ENCODE measurements at places on chromosomes 12 and 14. TPM values are rescaled to one million over a fixed set of nuclear protein-coding genes. Genes with fewer than 3 reads are reported as not detected.

- no peak overlapping the region for H3K4me3 ChIP-seq
- peaks cover 3% of the 10 kb centered on the region for H3K4me1 ChIP-seq
- no peaks in the 10 kb centered on the region for H3K27me3 ChIP-seq
- H3K27ac ChIP-seq = no peak overlapping the region
- no peaks in the 10 kb centered on the region for H3K36me3 ChIP-seq
These were observed 420.7 kb downstream of the DAD1 start for GRCh38 chr14:22168092-22168955.

DNA sequence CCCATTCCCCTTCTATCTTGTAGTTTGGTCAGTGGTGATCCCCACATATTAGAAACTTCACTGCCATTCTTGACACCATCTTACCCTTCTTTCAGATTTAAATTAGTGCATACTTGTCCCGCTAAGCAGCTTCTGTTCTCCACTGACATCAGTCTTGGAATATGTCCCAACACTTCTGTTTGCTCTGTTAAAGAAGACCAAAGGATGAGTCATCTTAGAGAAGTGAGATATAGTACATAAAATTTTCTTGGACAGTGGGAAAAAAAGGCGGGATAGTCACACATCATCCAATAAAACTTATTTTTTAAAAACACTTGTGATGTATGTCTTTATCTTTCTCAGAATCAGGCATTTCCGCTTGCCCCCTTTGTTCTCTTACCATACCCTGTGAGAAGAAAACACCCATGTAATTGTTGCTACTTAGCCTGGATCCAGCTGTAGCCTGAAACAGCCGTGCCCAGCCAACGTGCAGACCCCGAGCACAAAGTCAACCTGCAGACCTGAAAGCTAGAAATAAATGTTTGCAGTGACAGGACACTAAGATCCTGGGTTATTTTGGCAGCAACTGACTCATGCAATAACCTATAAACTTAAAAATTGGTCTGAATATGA lies 100.1 kb upstream of the PDE3A start:
- H3K27ac ChIP-seq = no peak overlapping the region
- no peaks in the 10 kb centered on the region for H3K36me3 ChIP-seq
- no peaks in the 10 kb centered on the region for H3K27me3 ChIP-seq
- DNase-seq = no peak

LRP1-AS gene
- not detected for total RNA-seq

DNA sequence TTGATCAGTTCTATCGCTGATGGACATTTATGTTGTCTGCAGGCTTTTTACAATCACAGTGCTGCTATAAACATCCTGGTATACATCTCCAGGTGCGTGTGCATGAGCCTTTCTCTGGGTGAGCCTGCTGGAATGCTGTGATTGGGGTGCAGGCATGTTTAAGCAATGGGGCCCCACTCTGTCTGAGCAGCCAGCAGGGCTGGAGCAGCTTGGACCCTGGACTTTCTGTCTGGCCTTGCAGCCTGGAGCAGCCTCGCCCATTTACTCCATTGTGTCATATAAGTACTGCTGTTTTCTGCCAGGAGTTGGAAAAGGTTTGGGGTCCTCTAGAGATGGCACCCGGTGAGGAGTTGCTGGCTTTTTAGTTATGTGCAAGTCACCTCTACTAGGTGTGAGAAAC lies 199.0 kb downstream of the KIF26A start:
- H3K27ac ChIP-seq = no peak overlapping the region
- DNase-seq = no peak
- peaks cover 3% of the 10 kb centered on the region for H3K4me1 ChIP-seq
- peaks cover 6% of the 10 kb centered on the region for H3K36me3 ChIP-seq
- H3K4me3 ChIP-seq = no peak overlapping the region

GRCh38 chr14:23356662-23357061 lies 4.0 kb upstream of the SLC22A17 start:
- peak; percentile 13 for DNase-seq
- H3K27me3 ChIP-seq = no peaks in the 10 kb centered on the region
- H3K4me3 ChIP-seq = no peak overlapping the region
- no peak overlapping the region for H3K27ac ChIP-seq

HOXC10 gene
- not detected for total RNA-seq

CBLN3 gene
- total RNA-seq = 0.39 TPM

DNA sequence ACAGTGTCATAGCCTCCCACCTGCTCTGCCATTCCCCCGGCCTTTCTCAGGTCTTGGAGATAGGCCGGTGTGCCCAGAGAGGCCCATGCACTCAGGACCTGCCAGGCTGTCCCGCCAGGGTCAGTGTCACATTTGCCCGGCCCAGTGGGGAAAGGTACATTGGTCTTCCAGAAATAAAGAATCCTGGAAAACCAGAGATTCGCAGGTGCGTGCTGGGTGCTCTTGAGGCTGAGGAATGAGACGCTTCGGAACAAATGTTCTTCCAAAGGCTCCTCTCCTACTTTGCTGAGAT lies 205.8 kb upstream of the RTL1 start:
- no peak overlapping the region for H3K4me3 ChIP-seq
- H3K36me3 ChIP-seq = no peaks in the 10 kb centered on the region
- no peaks in the 10 kb centered on the region for H3K4me1 ChIP-seq
- no peak overlapping the region for H3K27ac ChIP-seq
- DNase-seq = no peak

DNA sequence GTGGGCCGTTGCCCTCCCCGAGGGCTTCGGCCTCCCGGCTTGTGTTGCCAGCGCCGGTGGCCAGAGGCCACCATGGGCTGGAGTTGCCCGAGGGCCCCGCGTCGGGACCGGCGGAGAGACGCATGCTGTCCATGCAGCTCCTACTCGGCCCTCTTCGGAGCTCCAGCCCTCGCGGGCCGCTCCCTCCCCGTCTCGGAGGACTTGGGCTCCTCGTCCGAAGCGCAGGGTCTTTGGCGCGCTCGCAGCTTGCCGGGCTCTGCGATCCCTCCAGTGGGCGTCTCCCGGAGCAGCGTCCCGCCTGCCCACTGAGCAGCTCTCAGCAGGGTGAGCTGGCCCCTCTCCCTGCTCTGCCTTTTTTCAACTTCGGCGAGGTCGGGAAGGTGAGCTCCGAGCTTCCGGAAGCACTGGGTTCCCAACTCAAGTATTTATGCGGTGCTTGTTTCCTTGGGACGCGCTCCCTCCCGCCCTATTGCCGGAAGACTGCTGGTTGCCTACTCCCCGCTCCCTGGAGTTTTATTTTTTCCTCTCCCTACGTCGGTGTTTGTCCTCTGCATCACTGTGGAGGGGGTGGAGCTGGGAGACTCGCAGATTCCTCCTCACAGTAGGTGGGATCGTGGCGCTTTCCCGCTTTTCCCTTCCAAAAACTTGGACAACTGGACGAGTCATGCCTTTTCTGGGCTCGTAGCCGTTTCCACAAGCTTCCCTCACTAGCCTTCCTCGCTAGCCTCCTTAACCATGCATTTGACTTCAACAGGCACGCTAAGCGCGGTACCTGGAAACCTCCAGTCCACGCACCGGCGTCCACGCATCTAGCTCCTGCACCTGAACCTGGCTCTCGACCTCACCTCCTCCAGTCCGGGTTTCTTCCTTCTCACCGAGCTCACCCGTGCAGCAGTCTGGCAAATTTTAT lies at the start of gene AVPR1A:
TSS of gene AVPR1A (minus strand) at position 489 of the 910 bp plus-strand sequence. CDS start at position 124, 365 bp downstream.
- peak within 1 kb of the TSS; percentile 70 for H3K4me3 ChIP-seq
- peak; percentile 79 for DNase-seq
- no peak within 1 kb of the TSS for H3K27ac ChIP-seq
- peaks cover 25% of the 10 kb centered on the region for H3K27me3 ChIP-seq
- H3K4me1 ChIP-seq = no peaks in the 10 kb centered on the region

- no peaks in the 10 kb centered on the region for H3K36me3 ChIP-seq
- no peak overlapping the region for H3K4me3 ChIP-seq
- H3K27me3 ChIP-seq = no peaks in the 10 kb centered on the region
- peaks cover 2% of the 10 kb centered on the region for H3K4me1 ChIP-seq
- H3K27ac ChIP-seq = no peak overlapping the region
- DNase-seq = no peak
These were observed 291.4 kb downstream of the PCNX1 start for GRCh38 chr14:71198687-71199086.

DNA sequence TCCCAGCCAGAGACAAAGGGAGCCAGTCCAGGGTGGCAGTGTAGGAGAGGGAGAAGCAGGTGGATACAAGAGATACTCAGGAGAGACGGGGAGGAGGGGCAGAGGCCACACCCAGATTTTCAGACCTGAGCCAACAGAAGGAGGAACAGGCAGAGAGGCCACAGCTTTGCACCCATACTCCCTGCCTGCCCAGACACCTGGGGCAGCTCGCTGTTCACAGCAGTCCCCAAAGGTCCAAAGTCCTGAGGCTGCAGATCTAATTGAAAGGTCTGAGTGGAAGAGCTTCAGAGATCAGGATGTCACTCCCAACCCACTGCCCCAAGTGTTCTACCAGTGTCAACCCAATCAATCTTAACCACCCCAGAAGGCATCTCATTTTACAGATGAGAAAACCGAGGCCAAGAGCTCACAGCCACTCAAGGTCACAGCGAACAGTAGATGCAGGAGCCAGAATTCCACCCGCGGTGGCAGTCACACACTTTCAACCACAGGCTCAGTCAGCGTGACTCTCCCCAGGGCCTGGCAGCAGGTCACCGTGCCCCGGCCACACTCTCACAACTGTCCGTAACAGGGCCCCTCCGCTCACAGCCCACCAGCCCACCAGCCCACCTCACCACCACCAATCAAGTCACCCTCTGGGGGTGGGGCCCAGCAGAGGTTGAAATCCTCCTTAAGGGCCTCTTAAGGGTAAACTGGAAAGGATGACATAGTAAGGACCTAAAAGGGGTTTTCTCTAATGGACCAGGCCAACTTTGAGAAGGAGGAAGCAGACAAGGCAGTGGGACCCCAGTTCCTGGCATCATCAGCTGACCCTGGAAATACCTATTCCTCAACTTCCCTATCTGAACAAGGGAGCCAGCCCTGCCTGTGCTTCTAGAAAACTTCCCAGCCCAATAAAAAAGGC lies 33.3 kb downstream of the ACTN1 start:
- H3K27ac ChIP-seq = no peak overlapping the region
- H3K27me3 ChIP-seq = no peaks in the 10 kb centered on the region
- peaks cover 2% of the 10 kb centered on the region for H3K36me3 ChIP-seq

SRGAP1 gene
- 3.4 TPM for total RNA-seq

- no peak overlapping the region for H3K4me3 ChIP-seq
- DNase-seq = no peak
- H3K36me3 ChIP-seq = no peaks in the 10 kb centered on the region
- no peaks in the 10 kb centered on the region for H3K27me3 ChIP-seq
- no peak overlapping the region for H3K27ac ChIP-seq
- H3K4me1 ChIP-seq = no peaks in the 10 kb centered on the region
These were observed 951.2 kb downstream of the FLRT2 start for GRCh38 chr14:86481104-86481503.
